ENCODE measurements at places on chromosomes 16 and 17.

DNA sequence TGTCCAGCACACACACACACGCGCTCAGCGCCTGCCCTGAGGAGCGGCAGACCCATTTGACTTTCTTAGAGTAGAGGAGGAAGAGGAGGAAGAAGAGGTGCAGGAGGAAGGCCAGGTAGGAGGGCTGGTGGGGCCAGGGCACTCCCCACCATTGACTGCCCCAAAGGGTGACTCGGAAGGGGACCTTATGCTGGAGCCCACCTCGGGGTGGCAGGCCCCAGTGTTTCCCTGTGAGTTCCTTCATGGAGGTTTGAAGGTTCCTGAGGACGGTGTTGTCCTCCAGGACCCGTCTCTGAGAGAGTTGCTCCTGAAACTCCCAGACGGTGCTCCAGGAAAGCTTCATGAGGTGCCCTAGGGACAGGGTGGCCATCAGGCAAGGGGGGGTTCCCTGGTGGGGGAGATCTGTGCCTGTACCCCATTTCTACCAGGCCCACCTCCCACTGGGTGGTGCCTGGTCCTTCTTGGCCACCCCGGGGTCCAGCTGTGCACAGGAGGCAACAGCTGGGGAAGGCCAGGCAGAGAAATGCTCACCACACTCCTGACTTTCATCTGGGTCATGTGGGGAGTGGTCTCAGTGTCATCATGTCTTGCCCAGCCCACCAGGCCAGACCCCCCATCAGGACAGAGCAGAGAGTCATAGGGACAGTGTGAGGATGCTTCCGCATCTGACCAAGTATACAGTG, 89.5 kb downstream of the TNFRSF13B start:
- DNase-seq = no peak

- DNase-seq = no peak
These were observed 211.6 kb upstream of the TBX2 start for GRCh38 chr17:61188081-61188480.

GRCh38 chr16:86508947-86509758, 1.2 kb upstream of the FOXF1 start:
- DNase-seq = no peak

DNA sequence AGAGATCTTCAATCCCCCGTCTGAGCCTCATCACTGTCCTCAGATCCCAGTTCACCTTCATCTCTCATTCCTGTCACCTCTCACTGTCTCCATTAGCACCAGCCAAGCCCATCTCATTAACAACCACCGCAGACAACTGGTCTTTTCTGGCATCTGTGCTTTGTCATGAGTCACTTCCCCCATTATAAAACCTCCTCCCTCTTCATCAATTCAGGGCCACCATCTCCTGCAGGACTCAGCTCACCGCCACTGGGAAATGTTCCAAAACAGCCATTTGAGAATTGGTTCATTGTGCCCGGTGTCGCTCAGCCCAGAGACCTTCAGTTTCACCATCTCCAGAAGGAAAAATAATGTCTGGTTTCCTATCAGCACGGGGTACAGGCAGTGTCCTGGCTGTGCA, 56.9 kb upstream of the TEKT3 start:
- no peak for DNase-seq

DNA sequence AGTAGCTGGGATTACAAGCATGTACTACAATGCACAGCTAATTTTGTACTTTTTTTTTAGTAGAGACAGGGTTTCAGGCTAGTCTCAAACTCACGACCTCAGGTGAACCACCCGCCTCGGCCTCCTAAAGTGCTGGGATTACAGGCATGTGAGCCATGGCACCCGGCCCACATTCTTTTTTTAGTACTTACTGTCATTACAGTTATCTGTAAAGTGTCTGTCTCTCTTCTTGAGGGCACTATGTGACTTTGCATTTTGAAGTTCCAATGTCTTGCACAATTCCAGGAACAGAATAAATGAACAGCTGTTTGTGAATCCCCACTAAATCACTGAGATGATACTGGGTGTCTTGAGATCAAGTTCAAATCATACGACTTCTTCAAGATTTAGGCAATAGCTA, 1540.3 kb downstream of the CDH11 start:
- DNase-seq = no peak

DNA sequence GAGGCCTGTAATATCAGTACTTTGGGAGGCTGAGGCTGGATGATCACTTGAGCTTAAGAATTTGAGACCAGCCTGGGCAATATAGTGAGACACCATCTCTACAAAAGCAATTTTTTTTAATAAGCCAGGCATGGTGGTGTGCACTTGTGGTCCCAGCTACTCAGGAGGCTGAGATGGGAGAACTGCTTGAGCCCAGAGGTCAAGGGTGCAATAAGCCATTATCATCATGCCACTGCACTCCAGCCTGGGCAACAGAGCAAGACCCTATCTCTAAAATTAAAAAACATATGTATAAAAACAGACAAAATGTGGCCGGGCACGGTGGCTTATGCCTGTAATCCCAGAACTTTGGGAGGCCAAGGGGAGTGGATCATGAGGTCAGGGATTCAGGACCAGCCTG, 3.2 kb upstream of the ZNF785 start:
- DNase-seq = no peak

- no peak for DNase-seq
These were observed 129.1 kb downstream of the FTO start for GRCh38 chr16:53832896-53833544.

GRCh38 chr16:66271074-66272060, 95.1 kb upstream of the CDH5 start:
- no peak for DNase-seq

- DNase-seq = no peak
These were observed 147.0 kb upstream of the TNRC6C start for GRCh38 chr17:77811521-77811920.

- no peak for DNase-seq
These were observed 338 bp downstream of the MAPK3 start for GRCh38 chr16:30122604-30123160.

DNA sequence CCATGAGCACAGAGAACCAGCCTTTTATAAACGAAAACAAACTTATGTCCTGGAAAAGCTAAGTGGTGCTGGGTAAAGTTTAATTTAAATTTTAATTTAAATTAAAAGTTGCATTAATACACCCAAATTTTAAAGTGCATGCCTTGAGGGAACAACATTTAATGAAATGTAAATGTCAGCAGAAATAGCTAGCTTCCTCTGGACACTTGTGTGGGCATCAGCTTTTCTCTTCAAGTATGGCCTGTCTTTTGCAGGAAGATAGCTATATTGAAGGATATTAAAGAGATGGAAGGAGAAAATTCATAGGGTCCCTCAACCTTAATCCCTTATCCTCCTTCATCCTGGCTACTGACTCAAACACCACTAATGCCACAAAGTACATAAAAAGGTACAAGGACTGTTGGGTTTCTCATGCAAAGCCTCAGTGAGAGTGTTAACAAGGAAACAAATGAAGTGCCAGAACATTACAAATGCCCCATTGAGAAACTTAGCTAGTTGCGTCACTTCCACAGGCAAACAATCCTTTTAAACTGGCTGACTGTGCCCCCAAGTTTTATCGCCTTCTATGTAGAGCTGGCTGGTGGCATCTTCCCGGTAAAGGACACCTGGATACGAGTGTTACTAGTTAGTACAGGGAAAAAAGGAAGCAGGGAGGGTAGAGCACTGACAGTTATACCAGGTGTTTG, 14.1 kb downstream of the PHF12 start:
- no peak for DNase-seq

DNA sequence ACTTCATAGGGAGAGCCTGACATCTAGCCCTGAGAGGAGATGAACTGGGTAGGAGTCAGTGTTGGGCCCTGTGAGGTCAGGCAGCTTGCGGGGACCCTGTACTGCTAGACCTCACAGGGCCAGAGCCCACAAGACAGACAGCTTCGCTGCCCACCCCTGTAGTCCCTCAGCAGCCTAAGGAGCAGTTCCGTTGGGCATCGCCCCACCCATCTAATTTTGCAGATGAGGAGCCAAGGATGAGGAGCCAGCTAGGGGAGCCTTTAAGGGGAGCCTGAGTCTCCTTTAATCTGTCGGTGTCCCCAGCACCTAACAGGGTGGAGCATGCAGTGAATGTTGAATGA, 755 bp upstream of the TUFM start:
- no peak for DNase-seq

Measured in NCI-H2081 (cell line).